RPMI8226 (cell line): ENCODE measurements at places on chromosomes 6 and 20.

GRCh38 chr6:106939208-106939607 lies 35.3 kb downstream of the CD24 start:
- DNase-seq: no peak

DNA sequence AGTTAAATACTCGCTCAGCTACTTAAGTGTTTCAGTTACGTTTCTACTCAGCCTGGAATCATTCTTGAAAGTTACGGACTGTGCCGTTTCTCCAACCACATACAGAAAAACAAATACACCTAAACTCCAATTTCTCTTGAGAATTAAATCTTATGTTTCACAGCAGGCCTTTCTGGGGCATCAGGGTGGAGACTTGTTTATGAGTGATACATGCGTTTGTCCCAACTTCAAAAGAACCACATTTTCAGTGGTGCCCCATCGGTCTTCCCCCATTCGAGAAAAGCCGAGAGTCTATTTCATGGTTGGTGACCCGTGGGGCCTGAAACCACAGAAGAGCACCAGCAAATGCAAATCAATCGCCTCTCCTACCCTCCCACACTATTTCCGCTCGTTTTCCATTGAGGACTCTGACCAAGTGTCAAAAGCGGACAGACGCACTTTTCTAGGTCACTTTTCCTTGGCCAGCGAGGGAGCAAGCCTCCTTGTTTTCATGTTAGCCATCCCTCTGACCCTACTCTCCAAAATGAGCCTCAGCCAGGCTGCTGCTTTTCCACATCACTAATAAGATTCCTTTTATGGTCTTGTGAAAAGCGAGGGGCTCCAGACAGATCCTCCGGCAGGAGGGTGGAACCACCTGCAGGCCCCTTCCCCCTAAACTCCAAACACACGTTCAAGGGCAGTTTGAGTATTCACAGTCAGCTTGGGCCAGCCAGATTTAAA lies 3.1 kb downstream of the JAG1 start:
- DNase-seq: peak; percentile 61

GRCh38 chr6:20875369-20875963 lies 341.2 kb downstream of the CDKAL1 start:
- no peak for DNase-seq

- DNase-seq: no peak
Measured at GRCh38 chr6:42860481-42860880, 18.9 kb upstream of the RPL7L1 start.

- DNase-seq: peak; percentile 93
Measured at GRCh38 chr6:13574571-13575376, at the start of gene SIRT5. Gene SIRT5 (plus strand): TSS chr6:13574601. CDS start chr6:13584111, 9,510 bp downstream.

GRCh38 chr6:135481783-135482369 lies 15.7 kb downstream of the AHI1 start:
- no peak for DNase-seq

DNA sequence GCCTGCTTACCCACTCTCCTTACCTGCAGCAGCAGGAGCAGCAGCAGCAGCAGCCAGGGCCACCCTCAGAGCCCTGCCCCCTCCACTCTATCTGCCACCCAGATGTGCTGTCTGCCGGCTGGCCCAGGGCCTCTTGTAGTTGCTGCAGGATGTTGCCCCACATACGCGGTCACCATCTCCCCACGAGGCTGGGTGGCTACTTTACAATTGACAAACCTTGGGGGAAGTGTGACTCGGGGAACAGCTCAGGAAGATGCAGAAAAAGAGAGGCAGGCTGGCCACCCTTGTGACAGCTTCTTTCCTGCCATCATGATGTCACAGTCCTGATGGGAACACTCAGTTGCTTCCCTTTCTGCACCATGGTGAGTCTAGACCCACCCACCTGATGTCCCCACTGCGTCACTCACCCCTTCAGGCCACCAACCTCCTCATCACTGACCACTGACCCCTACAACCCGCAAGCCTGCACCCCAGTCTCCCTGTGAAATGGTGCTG lies 14.5 kb downstream of the TREM1 start:
- no peak for DNase-seq

DNA sequence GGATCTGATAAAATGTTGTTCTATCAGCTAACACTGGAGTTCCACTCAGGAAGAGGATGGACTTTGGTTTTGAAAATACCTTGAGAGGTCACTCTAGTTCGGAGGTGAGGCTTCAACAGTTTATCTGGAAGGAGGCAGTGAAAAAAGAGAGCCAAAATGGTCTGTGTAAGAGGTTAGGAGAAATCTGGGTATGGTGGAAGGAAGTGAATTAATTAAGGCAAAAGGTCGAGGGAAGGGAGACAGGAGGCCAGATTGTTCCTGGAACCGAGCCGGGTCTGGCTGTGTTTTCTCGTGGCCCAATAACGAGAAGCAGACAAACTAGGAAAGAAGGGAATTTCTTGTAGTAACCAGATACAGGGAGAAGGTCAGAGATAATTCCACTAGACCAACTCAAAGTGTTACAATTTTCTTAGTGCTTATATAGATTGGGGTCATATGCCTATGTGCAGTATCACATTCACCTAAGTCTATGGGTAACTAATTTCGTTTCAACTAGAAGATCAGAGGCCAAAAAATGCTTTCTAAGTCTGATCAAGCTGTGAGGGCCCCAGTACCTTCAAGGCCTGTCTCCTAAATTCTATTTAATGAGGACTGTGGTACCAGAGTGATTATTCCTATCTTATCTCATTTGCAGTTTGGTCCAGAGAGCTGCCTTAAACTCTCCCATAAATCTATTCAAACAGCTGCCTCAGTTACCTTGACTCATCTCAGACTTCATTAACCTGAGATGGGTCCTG lies 96.0 kb upstream of the SNX9 start:
- no peak for DNase-seq

- no peak for DNase-seq
Measured at GRCh38 chr6:30913721-30914075, 340 bp upstream of the VARS2 start.

DNA sequence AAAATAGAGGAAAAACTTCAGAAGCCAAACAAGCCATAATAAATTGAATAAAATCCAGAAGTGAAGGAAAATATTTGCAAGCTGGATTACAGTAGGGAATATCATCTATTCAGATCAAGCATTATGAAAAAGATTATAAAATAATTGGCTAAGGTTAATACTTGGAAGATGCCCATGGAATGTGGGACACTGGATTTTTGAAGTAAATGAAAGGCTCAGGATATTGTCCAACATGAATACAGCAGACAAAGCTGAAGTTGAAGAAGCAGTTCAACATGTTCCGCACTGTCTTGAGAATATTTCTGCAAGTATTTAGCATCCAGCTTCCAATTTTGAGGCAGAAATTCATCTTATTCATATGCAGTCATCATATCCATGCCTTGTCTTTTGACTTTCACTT lies 1278.4 kb upstream of the GJE1 start:
- DNase-seq: no peak

DNA sequence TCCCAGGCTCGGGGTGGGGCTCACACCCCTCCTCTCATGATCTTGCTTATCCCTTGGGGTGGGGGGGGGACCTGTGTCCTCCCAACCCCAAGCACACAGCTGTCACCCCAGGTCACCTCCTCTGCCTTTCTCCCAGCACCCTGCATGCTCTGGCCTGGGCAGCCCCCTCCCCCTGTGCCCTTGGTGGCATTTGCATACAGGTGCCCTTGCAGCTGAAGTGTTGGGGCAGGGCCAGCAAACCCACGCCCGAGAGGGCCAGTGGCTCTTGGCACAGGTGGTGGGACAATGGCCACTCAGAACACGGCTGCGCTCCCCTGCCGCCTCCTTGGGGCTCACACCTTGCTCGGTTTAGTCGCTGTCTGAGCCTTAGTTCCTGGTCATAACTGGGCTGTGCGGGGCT lies 11.3 kb upstream of the MYT1 start:
- no peak for DNase-seq

DNA sequence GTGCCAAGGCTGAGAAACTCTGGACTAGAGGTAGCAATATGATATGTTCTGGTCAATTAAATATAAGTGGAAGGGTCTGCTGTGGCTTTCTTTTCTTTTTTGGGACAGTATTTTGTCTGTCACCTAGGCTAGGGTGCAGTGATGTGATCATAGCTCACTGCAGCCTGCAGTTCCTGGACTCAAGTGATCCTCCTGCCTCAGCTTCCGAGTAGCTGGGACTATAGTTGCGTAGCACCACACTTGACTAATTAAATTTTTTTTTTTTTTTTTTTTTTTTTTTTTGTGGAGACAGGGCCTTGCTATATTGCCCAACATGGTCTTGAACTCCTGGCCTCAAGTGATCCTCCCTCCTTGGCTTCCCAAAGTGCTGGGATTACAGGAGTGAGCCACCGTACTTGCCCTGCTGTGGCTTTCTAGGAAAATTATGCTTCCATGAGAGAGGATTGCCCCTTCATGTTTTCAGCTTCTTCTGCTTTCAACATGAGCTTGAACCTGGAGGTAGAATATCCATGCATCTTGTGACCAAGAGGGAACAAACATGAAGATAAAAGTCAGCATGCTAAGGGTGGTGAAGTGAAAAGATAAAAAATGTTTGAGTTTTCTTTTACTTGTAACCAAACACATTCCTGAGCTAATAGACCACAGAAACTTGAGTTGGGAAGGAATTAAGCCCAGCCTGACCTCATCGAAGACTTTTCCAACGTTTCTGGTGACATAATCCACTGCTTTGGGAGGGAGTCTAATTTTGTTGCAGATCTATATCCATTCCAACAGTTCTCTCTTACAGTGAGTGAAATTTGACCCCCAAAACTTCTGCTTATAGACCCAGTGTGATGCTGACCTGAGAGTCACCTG lies 75.1 kb downstream of the CARMIL1 start:
- DNase-seq: no peak

DNA sequence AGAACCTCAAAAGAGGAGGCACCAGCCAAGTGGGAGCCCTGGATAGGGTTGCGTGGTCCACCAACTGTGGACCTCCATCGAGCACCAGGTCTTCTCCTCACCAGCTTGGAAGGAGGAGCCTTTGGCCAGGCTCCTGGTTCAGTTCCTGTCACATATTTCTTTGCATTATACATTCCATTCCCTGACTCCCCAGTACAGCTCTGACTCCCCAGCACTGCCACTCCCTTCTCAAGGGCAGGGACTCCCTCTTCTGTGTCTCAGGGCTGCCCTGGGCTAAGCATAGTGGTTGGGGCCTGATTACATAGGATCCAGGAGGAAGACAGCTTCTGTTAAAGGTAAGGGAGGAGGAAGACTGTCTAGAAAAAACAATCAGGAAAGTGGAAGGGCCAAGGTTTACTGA lies 91.1 kb downstream of the MRPL14 start:
- no peak for DNase-seq

- DNase-seq: no peak
Measured at GRCh38 chr6:27642744-27643456, 170.0 kb upstream of the ZNF184 start.

DNA sequence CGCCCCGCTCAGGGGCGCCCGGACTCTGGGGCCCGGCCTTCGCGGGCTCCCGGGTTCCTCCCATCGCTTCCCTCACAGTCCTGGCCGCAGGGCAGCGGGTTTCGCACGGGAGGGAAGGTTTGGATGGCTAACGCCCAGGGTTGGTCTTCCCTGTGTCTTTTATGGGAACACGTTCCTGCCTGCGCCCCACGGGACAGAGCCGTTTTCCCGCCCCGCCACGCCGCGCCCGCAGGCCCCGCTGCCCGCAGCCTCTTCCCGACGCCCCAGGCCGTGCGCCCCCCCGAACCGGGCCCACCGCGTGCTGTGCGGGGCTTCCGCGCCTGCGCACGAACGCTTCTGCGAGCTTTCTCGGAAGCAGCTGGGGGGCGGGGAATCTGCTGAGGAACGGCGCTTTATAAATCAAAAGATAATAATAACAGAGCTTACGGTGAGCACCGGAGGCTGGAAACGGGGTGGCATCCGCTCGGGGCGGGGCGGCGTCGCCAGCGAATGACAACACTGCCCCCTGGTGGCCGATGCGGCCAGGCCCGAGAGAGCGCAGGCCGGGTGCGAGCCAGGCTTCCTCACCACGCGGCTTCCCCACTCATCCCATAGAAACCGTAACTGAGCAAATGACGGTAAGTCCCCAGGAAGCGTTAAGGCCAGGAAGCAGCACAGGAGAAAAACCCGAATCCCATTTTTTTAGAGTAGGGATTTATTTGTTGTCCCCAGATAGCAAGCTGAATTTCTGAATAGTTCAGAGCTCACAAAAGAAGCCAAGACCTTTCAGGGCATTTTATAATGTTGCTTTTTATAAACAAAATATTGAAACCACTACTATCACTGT lies 116.4 kb downstream of the MYLK4 start:
- DNase-seq: peak; percentile 85

GRCh38 chr6:41937861-41938574 lies 3.6 kb downstream of the CCND3 start:
- DNase-seq: no peak

GRCh38 chr6:33840048-33840926 lies 36.5 kb upstream of the MLN start:
- DNase-seq: peak; percentile 80

DNA sequence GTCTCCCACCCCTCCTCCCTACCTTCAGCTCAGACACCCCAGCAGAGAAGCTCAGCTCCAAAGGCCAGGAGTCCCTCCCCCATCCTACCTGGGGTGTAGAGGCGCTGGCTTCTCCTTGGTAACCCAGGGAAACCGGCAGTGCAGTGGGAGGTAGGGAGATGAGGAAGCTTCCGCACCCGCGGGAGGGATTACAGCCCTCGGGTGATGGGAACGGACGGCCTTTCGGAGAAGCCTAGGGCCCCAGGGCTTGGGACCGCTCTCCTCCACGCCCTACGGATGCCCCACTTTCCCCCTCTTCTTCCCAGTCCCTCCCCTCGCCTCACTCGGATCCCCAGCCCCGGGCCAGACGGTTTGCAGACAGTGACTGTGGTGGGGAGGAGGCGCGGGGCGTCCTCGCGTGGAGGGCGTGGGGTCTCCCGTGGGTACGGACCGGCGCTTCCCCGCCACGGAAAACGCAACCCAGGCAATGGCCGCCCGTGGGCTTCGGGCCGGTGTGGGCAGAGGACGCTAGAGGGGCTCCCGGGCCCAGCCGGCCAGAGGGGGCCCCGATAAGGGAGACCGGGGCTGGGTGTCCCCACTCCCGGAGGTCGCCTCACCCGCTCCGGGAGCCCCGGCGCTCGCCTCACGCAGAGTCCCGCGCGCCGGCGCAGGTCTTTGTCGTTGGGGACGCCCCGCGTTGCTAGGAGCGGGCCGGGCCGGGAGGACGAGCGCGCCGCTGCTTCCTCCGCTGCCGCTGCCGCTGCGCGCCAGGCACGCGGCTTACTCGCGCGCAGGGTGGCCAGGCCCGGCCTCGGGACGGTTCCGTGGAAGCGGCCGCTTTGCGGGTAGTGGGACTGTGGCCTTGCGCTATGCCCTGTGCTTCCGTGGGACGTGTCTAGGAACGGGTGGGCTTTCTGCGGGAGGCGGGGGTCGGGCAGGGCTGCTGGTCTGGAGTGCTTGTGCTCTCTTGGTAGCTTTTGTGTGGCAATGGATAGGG lies 15.8 kb downstream of the AARS2 start:
- DNase-seq: peak; percentile 47

GRCh38 chr6:135212935-135213334 lies 31.8 kb downstream of the MYB start:
- no peak for DNase-seq

- DNase-seq: no peak
Measured at GRCh38 chr6:89221971-89222711, 5.0 kb upstream of the GABRR1 start.
